AML-193 (cell line): ENCODE measurements at places on chromosomes 6 and 20.

DNA sequence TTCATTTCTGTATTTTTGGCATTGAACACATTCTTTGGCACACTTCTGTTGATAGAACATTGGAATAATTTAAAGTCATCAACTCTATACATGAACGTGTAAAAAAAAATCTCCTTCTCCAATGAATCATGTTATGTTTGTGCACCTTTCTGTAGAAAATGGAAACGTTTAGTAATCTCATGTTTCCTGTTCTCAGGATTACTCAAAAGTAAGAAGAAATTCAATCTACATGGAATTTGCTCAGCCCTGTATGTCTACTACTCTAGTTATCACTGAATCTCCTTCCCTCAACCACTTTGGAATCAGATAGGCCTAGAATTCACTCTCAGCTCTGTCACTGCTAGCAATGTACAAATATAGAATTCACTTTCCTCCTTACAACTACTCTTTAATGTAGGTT is 103.6 kb downstream of the COL21A1 start:
- no peak for DNase-seq

GRCh38 chr6:46795816-46796215 is 2.6 kb downstream of the MEP1A start:
- DNase-seq: no peak

DNA sequence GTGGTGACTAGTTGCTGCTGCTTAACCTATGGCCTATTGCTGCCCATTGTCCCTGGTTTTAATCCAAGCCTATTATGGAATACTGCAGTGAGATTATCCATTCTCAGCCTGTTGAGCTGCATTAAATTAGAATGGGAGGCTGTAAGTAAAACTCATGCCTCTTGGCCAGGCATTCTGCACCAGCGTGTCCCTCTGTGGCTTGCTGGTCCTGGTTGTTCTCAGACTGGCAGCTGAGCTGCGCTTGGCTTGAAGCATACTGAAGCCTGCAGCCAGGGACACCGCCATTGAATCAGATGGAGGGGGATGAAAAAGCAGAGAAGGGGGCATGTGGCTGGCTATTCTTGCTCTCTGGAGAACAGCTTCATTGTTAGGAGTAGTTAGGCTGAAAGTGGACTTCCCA is 15.6 kb downstream of the LRRN4 start:
- DNase-seq: no peak

DNA sequence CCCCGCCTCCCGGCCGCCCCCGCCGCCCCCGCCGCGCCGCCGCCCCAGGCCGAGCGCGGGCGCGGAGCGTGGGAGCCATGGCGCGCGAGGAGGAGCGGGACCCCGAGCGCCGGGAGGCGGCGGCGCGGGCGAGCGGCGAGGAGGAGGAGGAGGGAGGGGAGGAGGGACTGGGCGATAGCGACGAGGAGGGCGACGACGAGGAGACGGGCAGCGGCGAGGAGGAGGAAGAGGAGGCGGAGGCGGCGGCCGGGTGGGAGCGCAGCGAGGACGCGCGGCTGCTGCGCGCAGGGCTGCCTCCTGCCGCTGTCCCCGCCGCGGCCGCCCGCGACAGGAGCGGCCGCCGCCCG is at the start of gene SLC24A3:
Gene SLC24A3, plus strand, starts transcription at position 174 of the 347 bp plus-strand sequence.
- no peak for DNase-seq

GRCh38 chr20:58161192-58161591 is 67.3 kb downstream of the ANKRD60 start:
- DNase-seq: no peak

GRCh38 chr6:87431263-87431662 is 23.5 kb downstream of the CFAP206 start:
- DNase-seq: no peak

GRCh38 chr6:82988930-82989351 is 76.7 kb downstream of the UBE3D start:
- DNase-seq: no peak

GRCh38 chr20:37362821-37363220 is 16.9 kb downstream of the SRC start:
- DNase-seq: no peak

DNA sequence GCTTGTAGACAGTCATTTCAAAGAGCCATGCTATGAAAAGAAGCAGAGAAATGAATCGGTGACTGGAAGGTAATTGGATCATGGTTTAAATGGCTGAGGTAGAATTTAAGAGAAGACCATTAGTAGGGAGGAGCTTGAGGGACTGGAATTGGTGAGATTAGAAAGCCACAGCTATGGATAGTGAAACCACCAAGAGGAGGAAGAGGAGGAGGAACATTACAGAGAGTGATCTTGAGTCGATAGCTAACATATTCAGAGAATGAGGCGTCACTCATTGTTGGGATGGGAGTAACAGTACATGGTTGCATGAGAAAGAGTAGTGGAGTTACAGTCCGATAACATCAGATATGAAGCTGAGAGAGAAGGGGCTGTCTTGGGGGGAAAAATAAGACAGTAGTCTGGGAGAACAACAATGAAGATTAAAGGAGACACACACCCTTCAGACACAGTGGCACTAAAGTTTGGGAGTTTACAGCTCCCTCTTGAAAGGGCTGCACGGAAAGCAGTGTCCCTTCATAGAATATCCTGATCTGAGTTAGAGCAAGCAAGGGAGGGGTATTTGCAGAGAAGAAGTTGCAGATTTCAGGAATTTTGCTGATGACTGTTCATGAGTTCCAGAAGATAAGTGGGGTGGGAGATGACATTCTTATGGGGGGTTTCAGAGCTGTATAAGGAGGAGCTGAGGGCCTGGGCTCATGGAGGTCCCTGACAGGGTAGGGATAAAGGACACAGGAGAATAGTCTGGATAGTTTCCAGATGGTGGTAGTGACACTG is 15.1 kb upstream of the LAMP5 start:
- no peak for DNase-seq

DNA sequence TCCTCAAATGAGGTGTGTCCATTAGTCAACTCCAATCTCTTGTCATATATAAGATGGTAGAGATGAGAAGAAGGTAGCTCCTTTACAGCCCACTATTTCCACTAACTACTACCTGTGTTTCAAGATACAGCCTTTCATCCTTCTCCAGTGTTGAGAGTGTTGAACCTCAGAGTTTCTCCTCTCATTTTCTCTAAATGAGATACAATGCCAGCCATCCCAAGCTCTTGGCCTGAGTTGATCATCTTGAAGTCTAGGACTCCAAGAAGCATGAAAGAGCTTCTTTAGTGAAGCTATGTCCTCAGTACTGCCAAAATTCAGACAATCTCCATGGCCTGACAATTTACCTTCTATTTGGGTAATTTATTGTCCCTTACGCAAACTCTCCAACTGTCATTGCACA is 548 bp upstream of the HLA-DRA start:
- no peak for DNase-seq

DNA sequence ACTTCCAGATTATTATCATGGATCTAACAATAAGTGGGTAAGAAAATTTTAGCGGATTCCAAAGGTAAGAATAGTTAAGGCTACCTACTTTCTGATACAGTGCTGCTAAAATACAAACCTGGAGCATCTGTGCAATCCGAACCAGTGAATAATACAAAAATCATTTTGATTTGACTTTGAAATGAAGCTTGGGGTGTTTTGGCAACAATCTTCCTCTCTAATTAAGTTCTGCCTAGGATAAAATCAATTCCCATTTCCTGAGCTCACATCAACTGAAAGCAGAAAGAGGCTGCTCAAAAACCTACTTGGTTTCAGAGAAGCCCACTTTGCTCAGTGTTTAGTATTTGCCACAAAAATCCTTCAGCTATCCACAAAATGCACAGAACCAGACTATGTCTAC is 18.7 kb upstream of the SH3BGRL2 start:
- no peak for DNase-seq

DNA sequence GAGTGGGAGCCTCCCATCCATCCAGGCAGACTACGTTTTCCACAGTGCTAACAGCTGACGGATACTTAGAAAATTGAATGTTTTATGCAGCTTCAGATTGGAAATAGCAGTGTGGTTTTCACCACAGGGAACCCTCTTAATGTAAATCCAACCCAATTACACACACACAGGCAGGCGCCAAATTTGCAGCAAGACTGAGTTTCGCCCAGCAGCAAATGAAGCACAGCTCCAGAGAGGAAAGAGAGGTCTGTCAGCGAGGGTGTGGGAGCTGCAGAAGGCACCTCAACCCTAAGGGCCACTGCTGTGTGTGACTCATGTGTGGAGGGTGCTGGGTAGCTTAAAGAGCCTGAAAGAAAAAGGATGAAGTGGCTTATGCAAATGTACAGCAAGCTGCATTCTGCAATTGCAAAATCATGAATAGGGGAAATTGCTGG is 365.7 kb downstream of the MAFB start:
- DNase-seq: no peak

- DNase-seq: no peak
Observed at GRCh38 chr6:11209369-11209768, 23.1 kb downstream of the NEDD9 start.

GRCh38 chr6:32192608-32193039 is at the start of gene GPSM3:
GPSM3 (minus strand) TSS chr6:32192643; CDS start chr6:32192513, 130 bp downstream.
- peak; percentile 81 for DNase-seq

GRCh38 chr6:83920017-83920416 is 60.5 kb downstream of the CYB5R4 start:
- DNase-seq: no peak

GRCh38 chr20:25009218-25010145 is 16.9 kb upstream of the APMAP start:
- no peak for DNase-seq

- DNase-seq: no peak
Observed at GRCh38 chr6:3210024-3210610, 17.3 kb downstream of the TUBB2B start.

- no peak for DNase-seq
Observed at GRCh38 chr6:35425284-35425683, 26.9 kb upstream of the FANCE start.

GRCh38 chr20:59320426-59320825 is 20.0 kb downstream of the EDN3 start:
- no peak for DNase-seq

GRCh38 chr6:22643780-22644179 is 74.4 kb downstream of the HDGFL1 start:
- no peak for DNase-seq

GRCh38 chr20:61835301-61835700 is 230.4 kb downstream of the TAF4 start:
- DNase-seq: no peak

DNA sequence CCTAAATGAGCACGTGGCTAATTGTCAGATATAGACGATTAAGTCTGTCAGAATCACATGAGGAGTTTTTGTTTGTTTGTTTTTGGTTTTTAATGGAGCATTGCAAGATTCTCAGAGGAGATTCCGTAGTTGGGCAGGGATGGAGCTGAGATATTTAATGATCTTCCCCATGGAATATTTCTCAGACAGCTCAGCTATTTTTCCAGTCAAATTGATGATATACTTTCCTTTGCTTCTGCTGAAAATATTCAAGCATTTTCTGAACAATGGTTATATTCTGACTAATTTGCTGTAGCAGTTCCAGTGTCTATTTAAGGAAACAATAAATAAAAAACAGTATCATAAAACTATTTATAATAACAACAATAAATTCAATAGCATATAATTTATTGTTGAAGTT is 348.4 kb downstream of the KIF16B start:
- DNase-seq: no peak

DNA sequence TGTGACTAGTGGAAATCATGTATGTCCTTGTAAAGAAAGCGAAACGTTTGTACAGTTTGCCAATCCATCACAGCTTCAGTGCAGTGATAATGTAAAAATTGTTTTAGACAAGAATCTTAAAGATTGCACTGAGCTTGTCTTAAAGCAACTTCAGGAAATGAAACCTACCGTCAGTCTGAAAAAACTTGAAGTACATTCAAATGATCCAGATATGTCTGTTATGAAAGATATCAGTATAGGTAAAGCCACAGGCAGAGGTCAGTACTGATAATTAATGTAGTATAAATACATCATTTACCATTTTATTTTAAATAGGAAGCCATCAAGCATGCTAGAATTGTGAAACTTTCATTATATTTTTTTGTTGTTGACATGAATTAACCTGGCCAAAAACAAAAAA is 60.9 kb upstream of the SMIM8 start:
- DNase-seq: no peak

DNA sequence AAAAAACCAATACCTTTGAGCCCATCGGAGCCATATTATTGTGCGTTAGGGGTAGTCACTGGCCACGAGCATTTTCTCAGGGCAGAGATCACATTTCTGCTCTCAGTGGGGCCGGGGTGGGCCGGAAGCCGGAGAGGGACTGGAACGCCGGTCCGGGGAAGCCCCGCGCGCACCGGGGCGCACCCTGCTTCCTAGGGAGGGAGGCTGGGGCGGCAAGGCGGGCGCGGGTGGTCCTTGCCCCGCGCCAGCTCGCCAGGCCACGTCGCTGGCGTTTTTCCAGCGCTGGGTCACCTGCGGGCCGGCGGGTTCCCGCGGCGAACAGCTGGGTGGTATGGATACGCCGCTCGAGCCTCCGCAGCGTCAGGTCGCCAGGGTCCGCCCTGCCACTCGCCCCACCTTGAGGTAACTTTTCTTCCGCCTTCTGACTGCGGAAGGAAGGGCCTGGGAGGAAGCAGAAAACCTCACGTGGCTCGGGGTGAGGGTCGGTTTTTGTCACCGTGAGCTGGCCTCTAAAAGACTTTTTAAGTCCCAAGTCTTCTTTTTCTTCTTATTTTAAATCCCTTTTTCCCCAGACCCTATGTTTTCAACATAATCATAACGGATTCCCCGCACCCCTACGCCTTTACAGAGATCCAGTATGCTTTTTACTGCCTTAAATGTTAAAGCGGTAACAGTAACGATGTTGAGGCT is 2.7 kb upstream of the EEF1A1 start:
- peak; percentile 89 for DNase-seq

DNA sequence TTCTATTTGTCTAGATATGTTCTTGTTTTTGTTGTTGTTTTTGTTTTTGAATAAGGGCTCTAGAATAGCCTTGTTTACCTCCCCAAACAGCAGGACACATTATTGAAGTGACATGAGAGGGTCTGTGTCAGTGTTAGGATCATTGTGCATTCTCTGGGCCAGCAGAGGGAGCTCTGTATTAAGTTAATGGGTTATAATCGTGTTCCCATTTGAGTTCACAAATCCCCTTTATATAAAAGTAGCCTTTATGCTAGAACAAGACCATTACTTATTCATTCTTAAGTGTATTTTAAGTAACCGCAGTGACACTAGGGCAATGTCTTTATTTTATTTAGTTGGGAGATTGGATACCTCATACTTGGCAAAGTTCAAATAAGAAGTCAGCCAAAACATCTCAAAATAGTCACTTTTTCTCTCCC is 44.8 kb downstream of the STK4 start:
- peak; percentile 65 for DNase-seq

GRCh38 chr20:37351689-37352607 is 6.0 kb downstream of the SRC start:
- no peak for DNase-seq

DNA sequence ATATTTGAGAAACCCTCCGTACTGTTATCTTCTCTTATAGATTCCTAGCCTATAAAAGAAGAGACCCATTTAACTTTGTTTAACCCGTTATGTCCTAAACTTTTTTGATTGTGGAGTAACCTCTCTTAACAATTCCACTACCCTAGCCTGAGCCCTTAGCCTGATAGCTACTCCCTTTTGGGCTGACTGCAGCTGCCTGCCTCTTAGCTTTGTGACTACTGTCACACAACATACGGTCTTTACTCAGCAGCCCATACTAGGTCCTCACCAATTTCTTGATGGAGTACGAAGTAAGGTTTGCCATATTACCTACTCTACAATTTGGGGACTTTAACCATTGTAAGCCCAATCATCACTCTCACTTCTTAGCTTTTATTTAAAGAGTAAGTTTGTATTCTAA is 72.7 kb downstream of the QRSL1 start:
- no peak for DNase-seq

- no peak for DNase-seq
Observed at GRCh38 chr6:21325201-21325856, 268.2 kb upstream of the SOX4 start.

- no peak for DNase-seq
Observed at GRCh38 chr6:151436300-151436699, 15.6 kb downstream of the RMND1 start.

- no peak for DNase-seq
Observed at GRCh38 chr6:21003780-21004541, 469.7 kb downstream of the CDKAL1 start.
